PC-9 (cell line): ENCODE measurements at places on chromosomes 7 and 10. TPM values are rescaled to one million over a fixed set of nuclear protein-coding genes. Genes with fewer than 3 reads are reported as not detected.
A peak's percentile ranks its signal among the peaks of the same experiment; 100 is the strongest.

ITGA8 gene
- not detected in 2 replicates for total RNA-seq

AKR1E2 gene
- total RNA-seq, result 1.9 and 2.0 TPM in 2 replicates

NUTM2D gene
- 1.1 and 1.9 TPM in 2 replicates for total RNA-seq

ECHDC3 gene
- not detected in 2 replicates for total RNA-seq

CRHR2 gene
- not detected in 2 replicates for total RNA-seq

DNA sequence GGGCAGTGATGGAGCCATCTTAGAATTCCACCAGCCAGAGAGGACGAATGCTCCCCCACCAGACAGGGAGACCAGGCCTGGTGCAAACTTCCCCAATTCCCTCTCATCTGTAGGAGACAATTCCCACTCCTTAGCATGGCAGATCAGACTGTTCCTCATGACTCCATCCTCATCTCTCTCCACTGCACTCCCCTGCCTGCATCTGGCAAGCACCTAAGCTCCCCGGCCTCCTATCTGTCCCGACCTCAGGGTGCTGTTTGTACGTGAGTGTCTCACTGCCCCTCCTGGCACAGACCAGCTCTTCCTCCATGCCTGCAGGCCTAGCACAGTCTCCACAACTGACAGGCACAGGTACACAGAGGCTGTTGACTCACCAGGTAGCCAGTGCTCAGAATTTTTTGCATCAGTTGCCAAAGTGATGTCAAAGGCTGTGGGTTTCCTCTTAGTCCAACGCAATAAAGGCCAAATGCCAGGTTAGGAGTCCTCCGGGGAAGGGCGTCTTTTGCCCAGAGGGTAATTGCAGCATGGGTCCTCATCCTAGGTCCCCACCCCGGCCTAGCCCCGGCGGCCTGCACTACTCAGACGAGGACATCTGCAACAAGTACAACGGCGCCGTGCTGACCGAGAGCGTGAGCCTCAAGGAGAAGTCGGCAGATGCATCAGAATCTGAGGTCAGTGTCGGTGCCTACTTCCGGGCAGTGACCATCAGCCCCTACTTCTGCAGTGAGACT lies 436.8 kb upstream of the FOXK1 start:
- H3K4me1 ChIP-seq, result no peaks in the 10 kb centered on the region
- H3K4me3 ChIP-seq, result no peak overlapping the region
- no peaks in the 10 kb centered on the region for H3K36me3 ChIP-seq

DNA sequence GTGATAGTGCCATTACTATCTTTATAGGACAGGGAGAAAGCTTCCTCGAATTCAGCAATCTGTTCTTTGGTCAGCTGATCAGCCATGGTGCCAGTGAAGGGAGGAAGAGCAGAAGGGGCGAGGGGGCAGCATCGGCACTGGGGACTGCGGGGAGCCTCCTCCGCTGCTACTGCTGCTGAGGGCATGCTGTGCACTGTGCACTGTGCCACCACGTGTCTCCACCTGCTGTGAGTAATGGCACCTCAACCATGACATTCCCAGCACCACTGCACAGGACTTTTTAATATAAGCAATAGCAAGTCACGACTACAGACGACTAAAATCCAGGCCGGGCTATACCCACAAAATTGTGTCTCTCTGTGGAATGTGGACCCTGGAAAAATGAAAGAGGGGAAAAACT lies 105.0 kb upstream of the LANCL2 start:
- DNase-seq, result no peak
- H3K4me1 ChIP-seq, result no peaks in the 10 kb centered on the region
- no peak overlapping the region for H3K4me3 ChIP-seq
- H3K36me3 ChIP-seq, result no peaks in the 10 kb centered on the region
- H3K27me3 ChIP-seq, result no peaks in the 10 kb centered on the region
- H3K27ac ChIP-seq, result no peak overlapping the region

GRCh38 chr10:12179606-12180170 lies 16.0 kb downstream of the NUDT5 start:
- H3K27me3 ChIP-seq, result no peaks in the 10 kb centered on the region
- H3K36me3 ChIP-seq, result no peaks in the 10 kb centered on the region
- no peak for DNase-seq
- H3K27ac ChIP-seq, result no peak overlapping the region

DNA sequence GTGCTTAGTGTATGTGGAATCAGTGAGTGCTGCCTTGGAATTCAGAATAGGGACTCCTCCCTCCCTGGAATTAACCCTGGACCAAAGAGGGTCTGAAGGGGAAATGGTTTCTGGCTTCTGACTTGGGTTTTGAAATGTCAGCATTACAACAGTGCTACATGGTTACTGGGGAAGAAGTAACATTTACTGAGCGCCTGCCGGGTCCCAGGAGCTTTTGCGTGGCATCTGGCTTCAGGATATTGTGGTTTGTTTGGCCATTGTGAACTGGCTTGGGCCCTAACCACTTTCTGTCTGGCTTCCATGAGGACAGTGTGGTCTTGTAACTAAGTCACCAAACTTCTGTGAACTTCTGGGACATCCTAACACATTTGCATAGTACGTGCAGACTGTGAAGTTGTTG lies 21.3 kb downstream of the TSPAN15 start:
- no peak overlapping the region for H3K27ac ChIP-seq
- H3K36me3 ChIP-seq, result no peaks in the 10 kb centered on the region
- H3K4me3 ChIP-seq, result no peak overlapping the region
- no peaks in the 10 kb centered on the region for H3K27me3 ChIP-seq
- peaks cover 39% of the 10 kb centered on the region for H3K4me1 ChIP-seq
- no peak for DNase-seq

DNA sequence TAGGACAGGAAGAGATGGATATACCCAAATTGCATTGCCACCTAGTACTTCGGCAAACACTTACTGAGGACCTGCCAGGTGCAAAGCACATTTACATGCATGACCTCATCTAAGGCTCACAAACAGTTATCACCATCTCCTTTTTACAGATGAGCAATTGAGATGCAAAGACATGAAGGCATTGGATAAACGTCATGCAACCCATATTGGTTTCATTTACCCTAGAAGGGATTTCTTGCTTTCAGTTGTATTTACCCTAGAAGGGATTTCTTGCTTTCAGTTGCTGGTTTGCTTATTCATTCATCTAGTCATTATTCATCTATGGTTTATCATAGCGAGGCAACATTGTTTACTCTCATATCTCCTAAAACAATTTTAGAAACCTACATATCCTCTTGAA lies 52.2 kb downstream of the STEAP1B start:
- H3K36me3 ChIP-seq, result no peaks in the 10 kb centered on the region
- H3K4me1 ChIP-seq, result peaks cover 14% of the 10 kb centered on the region
- DNase-seq, result no peak

DNA sequence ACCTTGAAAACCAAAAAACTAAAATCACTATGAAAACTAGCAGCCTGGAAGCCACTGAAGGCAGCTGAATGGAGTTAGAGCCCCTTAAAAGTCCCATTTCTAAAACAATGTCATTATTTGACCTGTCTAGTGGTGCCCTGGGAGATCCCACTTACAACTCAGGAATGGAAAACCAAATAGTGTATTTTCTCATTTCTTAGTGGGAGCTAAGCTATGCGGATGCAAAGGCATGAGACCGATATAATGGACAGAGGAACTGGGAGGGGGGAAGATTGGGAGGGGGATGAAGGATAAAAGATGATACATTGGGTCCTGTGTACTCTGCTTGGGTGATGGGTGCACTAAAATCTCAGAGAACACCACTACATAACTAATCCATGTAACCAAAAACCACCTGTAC lies 9.8 kb upstream of the GIMAP2 start:
- H3K4me1 ChIP-seq, result no peaks in the 10 kb centered on the region
- no peak overlapping the region for H3K4me3 ChIP-seq
- no peaks in the 10 kb centered on the region for H3K36me3 ChIP-seq
- no peaks in the 10 kb centered on the region; the same call in 1 of the 2 replicates for H3K27me3 ChIP-seq
- no peak for DNase-seq
- H3K27ac ChIP-seq, result no peak overlapping the region

DNA sequence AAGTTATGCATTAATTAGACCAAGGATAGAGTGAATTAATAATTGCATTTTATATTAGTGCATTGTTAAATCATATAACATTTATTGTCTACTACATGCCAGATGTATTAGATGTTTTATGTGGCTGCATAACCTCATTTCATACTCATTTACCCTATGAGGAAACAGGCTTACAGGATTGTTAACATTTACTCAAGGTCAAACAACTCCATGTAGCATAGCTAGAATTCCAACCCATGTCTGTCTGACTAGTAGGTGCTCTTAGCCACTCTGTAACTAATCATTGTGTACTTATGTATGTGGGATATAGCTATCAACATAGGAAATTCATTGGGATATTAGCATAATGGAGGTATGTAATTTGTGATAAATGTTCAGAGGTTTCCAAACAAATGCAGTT lies 46.3 kb downstream of the PHYHIPL start:
- H3K4me3 ChIP-seq, result no peak overlapping the region
- no peaks in the 10 kb centered on the region for H3K36me3 ChIP-seq
- no peak for DNase-seq
- no peaks in the 10 kb centered on the region for H3K27me3 ChIP-seq
- no peaks in the 10 kb centered on the region for H3K4me1 ChIP-seq
- no peak overlapping the region for H3K27ac ChIP-seq

- no peaks in the 10 kb centered on the region for H3K36me3 ChIP-seq
- no peak overlapping the region for H3K27ac ChIP-seq
- H3K4me3 ChIP-seq, result no peak overlapping the region
- no peaks in the 10 kb centered on the region for H3K27me3 ChIP-seq
Observed at GRCh38 chr10:80540981-80541750, 3.5 kb downstream of the SH2D4B start.

- no peaks in the 10 kb centered on the region for H3K36me3 ChIP-seq
- no peak overlapping the region for H3K27ac ChIP-seq
- no peaks in the 10 kb centered on the region for H3K27me3 ChIP-seq
- no peaks in the 10 kb centered on the region for H3K4me1 ChIP-seq
Observed at GRCh38 chr10:101968940-101969321, 87.0 kb downstream of the ARMH3 start.

- no peak overlapping the region for H3K27ac ChIP-seq
- no peak overlapping the region for H3K4me3 ChIP-seq
- DNase-seq, result no peak
- no peaks in the 10 kb centered on the region for H3K27me3 ChIP-seq
Observed at GRCh38 chr10:125006188-125006680, 64.3 kb downstream of the ZRANB1 start.

GRCh38 chr7:70788276-70788675 lies 343.7 kb upstream of the GALNT17 start:
- no peak overlapping the region for H3K27ac ChIP-seq
- peak; percentile 11 for DNase-seq
- H3K27me3 ChIP-seq, result peaks cover 79% of the 10 kb centered on the region

DNA sequence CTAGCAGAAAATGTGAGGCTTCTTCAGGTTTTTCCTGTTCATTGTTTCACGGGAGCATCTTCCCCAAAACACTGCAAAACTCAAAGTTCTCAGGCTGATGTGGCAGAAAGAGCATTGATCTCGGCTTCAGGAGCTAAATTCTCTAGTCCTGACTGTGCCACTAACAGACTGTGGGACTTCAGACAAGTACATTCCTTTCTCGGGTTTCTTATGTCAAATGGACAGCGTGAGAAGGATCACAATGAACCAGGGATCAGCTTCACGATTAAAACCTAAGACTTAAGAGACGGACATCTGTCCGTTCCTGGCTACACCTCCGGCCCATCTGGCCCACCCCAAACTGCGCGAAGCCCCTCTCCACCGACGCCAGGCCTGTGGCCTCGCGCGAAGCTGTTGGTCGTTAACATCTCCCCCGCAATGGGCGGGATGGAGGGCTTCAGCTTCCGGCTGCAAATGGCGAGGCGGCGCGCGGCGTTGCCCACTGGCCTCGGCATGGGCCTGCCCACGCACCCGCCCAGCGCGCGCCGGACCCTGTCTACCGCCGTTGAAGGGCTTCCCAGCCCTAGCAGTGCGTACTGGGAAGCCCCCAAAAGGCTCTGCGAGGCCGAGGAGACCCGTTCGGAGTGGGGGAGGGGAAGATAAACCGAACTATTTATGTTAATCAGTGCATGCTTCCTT lies 549 bp upstream of the DDX50 start:
- no peaks in the 10 kb centered on the region; the same call in 1 of the 2 replicates for H3K36me3 ChIP-seq
- H3K27me3 ChIP-seq, result no peaks in the 10 kb centered on the region
- peaks cover 18% of the 10 kb centered on the region for H3K4me1 ChIP-seq

GRCh38 chr7:118259115-118259514 lies 34.6 kb downstream of the ANKRD7 start:
- H3K27ac ChIP-seq, result no peak overlapping the region
- no peak for DNase-seq
- no peaks in the 10 kb centered on the region for H3K27me3 ChIP-seq
- no peak overlapping the region for H3K4me3 ChIP-seq
- no peaks in the 10 kb centered on the region for H3K36me3 ChIP-seq

DNA sequence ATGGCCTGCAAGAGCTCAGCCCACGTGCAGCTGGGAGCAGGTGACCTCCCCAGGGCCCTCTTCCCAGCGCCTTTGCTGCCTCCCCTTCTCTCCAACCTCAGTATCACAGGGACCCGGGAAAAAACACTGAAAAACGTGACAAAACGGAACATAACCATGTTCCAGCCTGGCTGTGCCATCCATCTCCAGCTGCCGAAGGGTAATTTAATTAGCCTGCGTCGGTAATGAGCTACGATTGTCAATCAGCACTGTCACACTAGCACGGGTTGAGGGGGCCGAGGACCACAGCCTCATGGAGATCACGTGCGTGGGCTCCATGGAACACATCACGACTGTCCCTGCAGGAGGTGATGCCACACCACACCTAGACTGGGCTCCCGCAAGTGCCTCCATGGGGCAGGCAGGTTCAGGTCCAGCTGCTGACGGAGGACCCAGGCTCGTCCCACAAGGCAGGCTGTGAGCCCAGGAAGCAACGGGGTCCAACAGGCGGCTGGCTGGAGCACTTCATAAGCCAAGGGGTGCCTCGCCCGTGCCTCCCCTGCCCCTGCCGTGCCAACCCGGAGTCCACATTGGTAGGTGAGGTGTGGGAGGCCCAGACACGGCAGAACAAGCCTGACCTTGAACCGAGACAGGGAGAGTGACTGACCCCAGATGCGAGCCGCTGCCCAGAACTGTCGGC lies 199.5 kb downstream of the ELFN1 start:
- H3K4me3 ChIP-seq, result no peak overlapping the region
- no peak for DNase-seq
- H3K27me3 ChIP-seq, result no peaks in the 10 kb centered on the region
- H3K36me3 ChIP-seq, result no peaks in the 10 kb centered on the region
- H3K4me1 ChIP-seq, result no peaks in the 10 kb centered on the region

- peaks cover 6% of the 10 kb centered on the region; the same call in 1 of the 2 replicates for H3K36me3 ChIP-seq
- no peak overlapping the region for H3K4me3 ChIP-seq
- no peak for DNase-seq
- no peaks in the 10 kb centered on the region for H3K27me3 ChIP-seq
- H3K4me1 ChIP-seq, result no peaks in the 10 kb centered on the region
Observed at GRCh38 chr7:6166443-6166891, 106.0 kb downstream of the CYTH3 start.

- H3K27me3 ChIP-seq, result no peaks in the 10 kb centered on the region
- no peak for DNase-seq
- no peaks in the 10 kb centered on the region for H3K36me3 ChIP-seq
- H3K4me1 ChIP-seq, result peaks cover 10% of the 10 kb centered on the region; the same call in 1 of the 2 replicates
- no peak overlapping the region for H3K4me3 ChIP-seq
Observed at GRCh38 chr7:130490311-130490791, 1.5 kb upstream of the MEST start.

GRCh38 chr7:129786825-129787563 lies 165.8 kb downstream of the UBE2H start:
- no peak overlapping the region for H3K27ac ChIP-seq
- H3K4me3 ChIP-seq, result no peak overlapping the region
